ENCODE measurements at places on chromosomes 1 and 21. TPM values are rescaled to one million over a fixed set of nuclear protein-coding genes. Genes with fewer than 3 reads are reported as not detected.

- H3K4me1 ChIP-seq: no peaks in the 10 kb centered on the region
- H3K27me3 ChIP-seq: no peaks in the 10 kb centered on the region
- DNase-seq: no peak
These were observed 642.0 kb upstream of the PTBP2 start for GRCh38 chr1:96079581-96079980.

DNA sequence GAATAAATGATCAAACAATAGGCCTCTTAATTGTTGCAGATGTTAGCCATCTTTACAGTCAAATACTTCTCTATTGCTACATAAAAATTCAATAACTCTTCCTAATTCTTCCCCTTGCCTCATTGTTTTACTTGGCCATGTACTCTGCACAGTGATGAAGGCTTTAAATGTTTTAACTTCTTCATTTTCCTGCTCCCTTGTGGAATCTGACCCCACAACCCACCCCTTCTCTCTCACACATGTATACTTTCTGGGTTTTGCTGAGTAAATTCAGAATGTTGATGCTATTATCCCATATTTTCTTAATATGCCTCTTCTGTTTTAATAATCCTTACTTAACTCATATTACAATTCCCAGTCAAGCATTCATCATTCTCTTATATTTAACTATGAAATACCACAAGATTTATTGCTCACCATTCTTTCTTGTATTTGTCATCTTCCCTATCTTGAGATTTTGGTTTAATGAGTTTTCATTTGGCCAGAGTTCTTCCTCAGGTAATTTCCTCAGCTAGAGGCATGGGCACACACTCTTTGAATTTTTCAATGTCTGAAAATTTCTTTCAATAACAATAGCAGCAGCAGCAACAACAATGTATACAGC is 327.8 kb upstream of the USP24 start:
- H3K27ac ChIP-seq: no peak overlapping the region
- no peak overlapping the region for H3K4me3 ChIP-seq
- DNase-seq: no peak
- H3K36me3 ChIP-seq: no peaks in the 10 kb centered on the region

Gene GBP3
- 34.9 TPM for total RNA-seq

Gene OR2L2
- total RNA-seq: 0.09 TPM
